ENCODE measurements at places on chromosomes 6 and 20.

DNA sequence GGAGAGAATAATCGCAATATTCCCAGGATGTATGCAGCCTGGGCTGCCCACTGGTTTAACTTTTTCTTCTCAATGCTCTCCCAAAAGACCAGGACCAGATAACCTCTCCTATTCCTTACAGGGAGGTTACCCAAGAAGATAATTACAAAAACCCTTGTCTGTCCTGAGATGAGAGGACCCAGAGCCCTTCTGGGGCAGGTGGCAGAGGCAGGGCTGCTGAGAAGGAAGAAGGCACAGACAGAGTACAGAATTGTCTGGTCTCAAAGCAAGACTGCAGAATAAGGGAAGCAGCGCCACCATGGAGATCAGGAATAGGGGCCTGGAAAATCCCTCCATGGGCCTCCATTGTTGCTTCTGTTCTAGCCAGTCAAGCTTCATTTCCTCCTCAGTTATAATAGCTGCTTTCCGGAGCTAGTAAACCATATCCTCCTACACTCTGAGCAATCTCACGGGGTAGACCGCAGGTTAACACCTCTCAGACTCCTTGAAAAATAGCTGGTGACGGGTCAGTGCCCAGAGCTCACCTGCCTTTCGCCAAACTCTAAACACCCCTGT lies 463 bp upstream of the HLA-DMB start:
- DNase-seq: no peak

- no peak for DNase-seq
These were observed 79.7 kb downstream of the MMS22L start for GRCh38 chr6:97203343-97203742.

DNA sequence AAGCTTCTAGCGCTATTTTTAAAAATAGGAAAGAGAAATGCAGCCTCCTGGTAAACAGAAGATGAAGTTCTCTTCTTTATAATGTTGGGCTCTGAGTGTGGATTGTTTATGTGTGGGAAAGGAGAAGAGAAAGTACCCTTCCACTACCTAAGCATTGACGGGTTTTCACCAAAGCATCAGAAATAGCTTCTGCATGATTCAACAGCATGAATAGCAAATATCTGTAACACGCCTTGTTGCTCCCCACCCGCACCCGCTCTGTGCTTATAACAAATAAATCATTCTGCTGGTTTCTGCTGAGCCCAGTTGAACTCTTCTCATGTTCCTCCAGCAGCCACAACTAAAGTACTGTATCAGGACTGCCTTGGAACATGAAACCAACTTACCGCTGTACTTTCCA lies 20.7 kb downstream of the TXLNB start:
- no peak for DNase-seq

GRCh38 chr20:17998446-17998845 lies 29.6 kb downstream of the MGME1 start:
- no peak for DNase-seq

GRCh38 chr20:38125157-38126056 lies 39.7 kb downstream of the TGM2 start:
- DNase-seq: no peak

DNA sequence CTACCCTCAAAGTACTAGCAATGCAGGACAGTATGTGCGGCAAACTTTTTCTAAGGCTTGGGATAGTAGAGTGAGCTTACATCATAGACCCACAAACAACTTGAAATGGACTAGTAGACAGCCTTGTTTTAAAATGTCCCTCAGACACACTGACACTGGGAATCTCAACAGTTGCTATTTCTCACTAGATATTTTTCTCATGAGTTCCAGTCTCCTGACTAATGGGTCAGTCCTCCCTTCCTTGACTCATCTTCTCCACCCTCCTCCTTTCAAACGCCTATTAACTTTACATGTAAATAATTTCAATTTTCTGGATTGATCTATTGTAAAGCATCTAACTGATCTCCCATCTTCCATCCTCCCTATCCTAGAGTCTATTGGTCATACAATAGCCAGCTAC lies 308.3 kb upstream of the PREP start:
- DNase-seq: no peak

DNA sequence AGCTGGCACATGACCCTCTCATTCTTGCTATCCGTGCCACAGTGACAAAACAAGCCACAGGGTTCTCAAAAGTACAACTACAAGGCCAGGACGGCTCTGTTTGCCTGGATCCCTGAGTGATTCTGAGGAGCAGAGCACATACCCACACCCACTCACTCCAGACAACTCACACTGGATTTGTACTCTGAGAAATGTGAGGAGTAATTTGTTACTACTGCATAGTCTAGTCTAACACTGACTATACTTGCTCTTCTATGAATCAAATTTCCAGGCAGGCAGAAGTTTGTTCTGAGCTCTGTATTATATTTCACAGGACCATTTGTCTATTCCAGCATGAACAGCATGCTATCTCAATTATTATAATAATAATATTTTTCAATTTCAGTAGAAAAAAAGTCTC lies 26.7 kb upstream of the SPTLC3 start:
- DNase-seq: no peak

DNA sequence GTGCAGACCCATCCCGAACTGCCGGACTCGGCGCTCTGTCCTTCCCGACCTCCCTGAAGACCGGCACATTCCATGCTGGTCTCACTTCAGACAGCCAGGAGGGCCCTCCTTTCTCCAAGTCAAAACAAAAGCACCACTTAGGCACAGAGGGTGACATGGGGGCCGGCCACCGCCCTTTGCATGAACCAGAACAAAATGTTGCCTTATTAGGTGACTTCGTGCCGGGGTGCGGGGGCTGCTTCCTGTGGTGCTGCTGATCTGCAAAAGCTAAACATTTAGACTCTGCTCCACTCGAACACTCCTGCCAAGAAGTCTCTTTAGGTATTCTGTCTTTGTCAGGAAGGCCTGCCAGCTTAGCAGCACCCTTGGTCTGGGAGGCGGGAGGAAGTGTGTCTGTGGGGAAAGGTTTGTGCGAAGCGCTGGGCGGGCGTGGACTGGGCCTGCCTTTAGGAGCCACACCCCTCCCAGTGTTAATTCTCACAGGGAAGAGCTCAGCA lies 133.8 kb downstream of the SMOC2 start:
- no peak for DNase-seq

- no peak for DNase-seq
These were observed 43.1 kb downstream of the ESR1 start for GRCh38 chr6:151850479-151851003.

- no peak for DNase-seq
These were observed 110.1 kb downstream of the KIF13A start for GRCh38 chr6:17877196-17877894.

DNA sequence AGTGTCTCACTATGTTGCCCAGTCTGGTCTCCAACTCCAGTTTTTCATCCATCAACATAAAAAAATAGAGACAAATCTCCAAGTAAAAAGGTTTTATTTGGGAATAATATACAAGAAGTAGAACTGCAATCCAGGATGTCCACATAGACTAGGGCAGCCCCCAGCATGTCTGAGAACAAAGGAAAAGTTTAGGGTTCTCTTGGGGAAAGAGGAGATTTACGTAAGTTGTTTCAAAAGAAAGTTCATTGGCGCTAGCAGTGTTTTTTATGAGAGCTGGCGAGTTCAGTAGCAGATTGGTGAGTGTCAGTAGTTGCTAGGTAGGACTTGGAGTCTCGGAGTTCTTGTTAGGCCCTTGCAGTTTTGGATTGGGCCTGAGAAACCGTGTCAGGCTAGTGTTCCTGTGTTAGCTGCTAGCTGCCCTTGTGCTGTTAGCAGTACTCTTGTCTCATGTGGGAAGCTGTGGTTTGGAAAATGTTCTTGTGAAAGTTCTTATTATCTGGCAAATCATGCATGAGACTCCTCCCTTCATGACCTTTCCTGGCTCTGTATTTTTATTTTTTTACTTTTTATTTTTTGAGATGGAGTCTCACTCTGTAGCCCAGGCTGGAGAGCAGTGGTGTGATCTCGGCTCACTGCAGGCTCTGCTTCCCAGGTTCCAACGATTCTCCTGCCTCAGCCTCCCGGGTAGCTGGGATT lies 24.7 kb downstream of the TTLL9 start:
- peak; percentile 5 for DNase-seq

GRCh38 chr6:154427446-154427845 lies 70.8 kb upstream of the IPCEF1 start:
- no peak for DNase-seq
